Activated T-cell treated with anti-CD3 and anti-CD28 coated beads for 1 hour (primary cell): ENCODE measurements at places on chromosomes 16 and 17.

GRCh38 chr17:51419476-51419875 is 159.1 kb downstream of the UTP18 start:
- DNase-seq: no peak

GRCh38 chr17:55177159-55177854 is 87.5 kb upstream of the HLF start:
- no peak for DNase-seq

GRCh38 chr17:80786470-80786869 is 205.2 kb upstream of the CHMP6 start:
- no peak for DNase-seq

DNA sequence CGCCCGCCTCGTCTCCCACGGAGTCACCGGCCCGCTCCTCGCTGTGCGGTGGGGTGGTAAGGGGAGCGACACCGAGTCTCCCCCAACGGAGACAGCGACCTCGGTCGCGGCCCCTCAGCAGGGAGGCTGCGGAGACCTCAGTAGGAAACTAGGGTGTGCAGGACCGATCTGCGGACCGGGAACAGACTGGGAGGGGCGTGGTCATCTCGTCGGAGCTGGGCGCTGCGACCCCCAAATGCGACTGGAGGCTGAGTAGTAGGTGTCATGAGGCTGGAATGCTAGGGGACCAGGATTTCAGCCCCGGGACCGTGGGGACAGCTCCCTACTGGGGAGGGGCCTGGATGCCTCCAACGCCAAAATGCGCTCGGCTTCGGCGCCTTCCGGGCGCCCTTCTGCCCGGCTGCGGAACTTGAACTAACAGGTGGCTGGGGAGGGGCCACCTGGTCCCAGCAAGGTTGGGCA is 1.3 kb downstream of the CACNG4 start:
- DNase-seq: no peak

- DNase-seq: no peak
Measured at GRCh38 chr17:42310787-42311215, 22.5 kb downstream of the STAT5A start.

DNA sequence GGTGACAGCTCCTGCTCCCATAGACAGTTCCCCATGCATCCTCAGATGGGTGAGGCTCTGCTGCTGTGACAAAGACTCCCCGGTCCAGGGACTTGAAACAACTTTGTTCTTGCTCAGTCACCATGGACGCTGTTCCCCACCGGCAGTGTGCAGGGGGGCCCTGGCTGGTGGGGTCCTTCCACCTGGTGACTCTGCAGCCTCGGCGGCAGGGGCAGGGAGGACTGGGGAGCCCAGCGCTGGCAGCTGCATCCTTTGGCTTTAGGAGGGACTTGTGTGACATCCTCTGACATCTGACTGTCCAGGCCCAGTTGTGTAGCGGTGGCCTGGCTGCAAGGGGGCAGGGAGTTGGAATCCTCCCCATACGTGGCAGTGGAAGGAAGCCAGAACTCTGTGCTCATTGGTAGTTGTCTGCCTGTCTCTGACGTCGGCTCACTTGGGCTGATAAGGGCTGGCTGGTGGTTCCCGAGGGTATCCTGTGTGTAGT is 107.3 kb downstream of the CMIP start:
- no peak for DNase-seq

- DNase-seq: no peak
Measured at GRCh38 chr17:848402-848801, 66.2 kb downstream of the MRM3 start.

- DNase-seq: peak; percentile 59
Measured at GRCh38 chr17:50956750-50957523, 90.8 kb upstream of the TOB1 start.

DNA sequence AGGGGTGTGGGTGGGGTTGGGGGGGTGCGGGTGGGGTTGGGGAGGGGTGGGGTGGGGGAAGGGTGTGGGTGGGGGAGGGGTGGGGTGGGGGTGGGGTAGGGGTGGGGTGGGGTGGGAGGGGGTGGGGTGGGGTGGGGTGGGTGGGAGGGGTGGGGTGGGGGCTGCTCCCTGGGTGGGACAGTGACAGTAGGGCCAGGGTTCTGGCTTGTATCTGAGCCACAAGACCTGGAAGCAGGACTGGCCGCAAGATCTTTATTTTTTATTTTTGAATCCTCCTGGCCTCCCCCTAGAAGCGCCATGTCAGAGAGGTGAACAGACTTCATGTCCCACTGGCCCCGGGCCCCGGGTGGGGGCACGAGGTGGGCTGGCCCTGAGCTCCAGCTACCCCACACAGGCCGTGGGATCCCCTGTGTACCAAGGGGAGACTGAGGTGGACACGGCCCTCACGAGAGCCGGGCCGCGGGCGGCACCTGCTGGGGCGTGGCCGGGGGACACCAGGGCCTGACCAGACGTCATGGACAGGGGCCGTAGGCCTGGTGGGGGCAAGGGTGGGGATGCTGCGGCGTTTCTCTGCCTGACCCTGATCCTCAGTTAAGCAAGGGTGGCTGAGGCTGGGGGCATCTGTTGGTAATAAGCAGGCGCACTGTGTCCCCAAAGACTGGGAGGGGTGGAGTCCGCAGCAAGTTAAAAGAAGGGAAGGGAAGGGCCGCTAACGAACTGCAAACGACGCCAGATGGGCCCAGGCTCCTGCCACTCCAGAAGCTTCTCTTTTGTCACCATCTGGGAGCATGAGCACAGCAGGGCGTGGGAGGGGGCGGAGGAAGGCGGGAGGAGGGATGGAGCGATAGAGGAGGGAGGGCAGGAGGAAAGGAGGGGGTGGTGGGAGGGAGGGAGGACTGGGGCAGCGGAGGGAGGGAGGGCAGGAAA is 22.3 kb upstream of the PABPN1L start:
- no peak for DNase-seq

DNA sequence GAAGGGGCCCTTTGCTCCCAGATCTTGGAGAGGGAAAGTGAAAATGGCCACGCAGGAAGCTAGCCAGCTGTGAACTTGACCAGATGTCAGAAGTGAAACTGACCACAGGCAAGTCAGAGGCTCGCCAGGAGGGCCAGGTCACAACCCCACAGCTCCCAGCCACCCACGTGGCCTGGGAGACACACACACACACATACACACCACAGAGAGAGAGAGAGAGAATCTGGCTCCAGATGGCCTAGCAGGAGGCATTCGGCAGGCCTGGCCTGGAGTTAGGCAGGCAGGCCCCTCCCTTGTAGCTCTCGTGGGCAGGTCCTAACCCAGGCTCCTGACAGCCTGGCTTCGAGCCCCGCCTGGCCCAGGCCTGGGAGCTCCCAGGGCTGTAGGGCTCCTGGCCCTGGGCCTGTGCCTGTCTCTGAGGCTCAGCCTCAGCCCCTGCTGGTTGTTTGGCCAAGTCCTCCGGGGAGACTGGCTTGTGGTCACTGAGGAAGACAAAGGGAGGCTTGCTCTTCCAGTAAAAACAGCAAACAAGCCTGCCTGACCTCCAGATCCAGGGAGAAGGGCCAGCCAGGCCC is 20.2 kb downstream of the NGFR start:
- DNase-seq: no peak

DNA sequence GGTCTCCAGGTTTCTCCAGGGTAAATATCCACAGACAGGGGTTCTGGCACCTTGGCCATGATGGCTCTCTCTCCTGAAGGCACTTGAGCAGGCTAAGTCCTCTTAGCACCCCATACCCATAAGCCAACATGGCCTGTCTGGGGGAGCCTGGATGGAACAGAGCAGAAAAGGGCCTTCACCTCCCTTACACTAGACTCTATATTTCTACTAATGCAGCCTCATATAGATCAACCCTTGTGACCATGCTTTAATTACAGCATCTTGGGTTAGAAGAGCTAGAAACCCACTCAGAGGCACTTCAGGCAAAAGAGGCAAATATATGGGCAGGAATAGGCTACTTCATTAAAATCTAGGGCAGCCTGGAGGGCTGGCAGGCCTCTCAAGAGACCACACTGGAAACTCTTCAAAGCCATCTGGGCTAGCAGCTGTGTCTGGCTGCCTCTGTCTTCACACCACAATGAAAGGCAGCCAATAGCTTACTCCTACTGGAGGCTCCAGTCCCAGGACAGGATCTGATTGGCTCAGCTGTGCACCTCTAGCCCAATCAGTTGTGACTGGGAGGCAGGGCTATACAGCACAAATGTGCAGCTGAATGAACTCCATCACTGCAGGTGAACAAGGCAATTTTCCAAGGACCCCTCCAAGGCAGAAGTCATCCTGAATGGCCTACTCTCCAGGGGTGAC is 4.7 kb upstream of the CDT1 start:
- no peak for DNase-seq

DNA sequence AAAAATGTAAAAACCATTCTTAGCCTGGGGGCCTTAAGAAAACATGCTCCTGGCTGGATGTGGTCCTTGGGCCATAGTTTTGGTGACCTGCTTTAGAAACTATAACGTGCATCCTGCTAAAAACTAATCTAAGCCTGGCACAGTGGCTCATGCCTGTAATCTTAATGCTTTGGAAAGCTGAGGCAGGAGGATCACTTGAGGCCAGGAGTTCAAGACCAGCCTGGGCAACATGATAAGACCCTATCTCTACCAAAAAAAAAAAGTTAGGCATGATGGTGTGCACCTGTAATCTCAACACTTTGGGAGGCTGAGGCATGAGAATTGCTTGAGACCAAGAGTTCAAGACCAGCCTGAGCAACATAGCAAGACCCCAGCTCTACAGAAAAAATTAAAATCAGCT is 183.8 kb upstream of the CHMP6 start:
- no peak for DNase-seq

DNA sequence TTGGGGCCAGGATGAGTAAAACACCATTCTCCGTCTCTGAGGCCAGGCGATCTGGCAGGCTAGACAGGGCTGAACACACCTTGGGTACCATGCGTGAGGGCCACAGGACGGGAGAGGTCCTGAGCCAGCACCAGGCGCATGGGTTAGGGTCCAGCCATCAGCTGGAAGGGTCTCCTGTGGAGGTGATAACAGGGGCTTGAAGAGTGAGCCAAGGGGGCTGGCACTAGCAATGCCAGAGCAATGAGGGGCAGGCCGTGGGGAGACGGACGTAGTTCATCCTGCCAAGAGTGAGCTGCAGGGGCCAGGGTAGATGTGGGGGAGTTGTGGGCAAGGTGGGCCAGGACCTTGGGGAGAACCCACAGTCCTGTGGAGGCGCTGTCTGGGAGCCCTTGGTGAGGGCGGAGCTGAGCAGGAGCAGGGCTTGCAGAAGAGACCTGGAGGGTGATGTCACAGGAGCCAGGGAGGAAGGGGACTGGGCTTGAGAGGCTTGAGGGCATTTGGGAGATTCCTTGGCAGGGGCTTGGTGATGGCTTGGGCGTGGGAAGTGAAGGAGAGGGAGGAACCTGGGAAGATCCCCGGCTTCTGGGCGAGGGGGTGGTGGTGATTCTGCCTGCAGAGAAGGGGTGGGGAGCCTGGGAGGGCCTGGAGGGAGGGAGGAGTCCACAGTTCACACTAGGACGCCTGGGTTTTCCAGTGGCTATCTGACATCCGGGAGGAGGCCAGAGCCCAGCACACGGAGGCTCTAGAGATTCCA is 6.3 kb upstream of the NPTX1 start:
- DNase-seq: no peak

- DNase-seq: no peak
Measured at GRCh38 chr16:6861815-6862477, 470.7 kb upstream of the RBFOX1 start.

GRCh38 chr16:10907757-10908045 is 30.7 kb downstream of the CIITA start:
- no peak for DNase-seq

- DNase-seq: peak; percentile 41
Measured at GRCh38 chr16:30902029-30902972, 5.9 kb downstream of the CTF1 start.

DNA sequence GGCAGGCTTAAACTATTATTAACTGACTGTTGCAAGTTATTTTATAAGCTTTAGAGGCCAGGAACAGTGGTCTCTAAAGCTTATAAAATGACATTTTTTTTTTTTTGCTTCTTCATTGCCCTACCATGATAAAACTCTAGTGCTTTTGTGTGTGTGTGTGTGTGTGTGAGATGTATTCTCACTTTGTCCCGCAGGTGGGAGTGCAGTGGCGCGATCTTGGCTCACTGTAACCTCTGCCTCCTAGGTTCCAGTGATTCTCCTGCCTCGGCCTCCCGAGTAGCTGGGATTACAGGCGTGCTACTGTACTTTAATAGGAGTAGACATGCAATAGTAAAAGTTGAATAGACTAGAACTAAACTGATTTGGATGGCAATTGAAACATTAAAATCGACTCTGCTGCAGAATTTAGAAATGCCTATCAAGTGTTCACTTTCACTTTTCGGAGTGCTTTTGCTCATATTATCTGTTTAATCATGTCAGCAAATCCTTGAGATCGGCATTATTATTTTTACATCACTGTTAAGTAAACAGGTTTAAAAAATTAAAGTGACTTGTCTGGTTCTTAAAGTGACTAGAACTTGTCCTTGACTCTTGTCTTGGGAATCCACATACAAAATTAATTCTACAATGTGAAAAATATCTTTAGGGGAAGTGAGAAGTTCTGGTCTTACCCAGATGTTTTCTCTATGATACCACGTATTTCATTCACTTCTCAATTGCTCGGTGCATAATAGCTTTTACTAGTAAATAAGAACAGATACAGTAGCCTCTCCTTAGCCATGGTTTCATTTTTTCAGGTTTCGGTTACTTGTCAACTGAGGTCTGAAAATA is 8.4 kb upstream of the PCTP start:
- DNase-seq: no peak

DNA sequence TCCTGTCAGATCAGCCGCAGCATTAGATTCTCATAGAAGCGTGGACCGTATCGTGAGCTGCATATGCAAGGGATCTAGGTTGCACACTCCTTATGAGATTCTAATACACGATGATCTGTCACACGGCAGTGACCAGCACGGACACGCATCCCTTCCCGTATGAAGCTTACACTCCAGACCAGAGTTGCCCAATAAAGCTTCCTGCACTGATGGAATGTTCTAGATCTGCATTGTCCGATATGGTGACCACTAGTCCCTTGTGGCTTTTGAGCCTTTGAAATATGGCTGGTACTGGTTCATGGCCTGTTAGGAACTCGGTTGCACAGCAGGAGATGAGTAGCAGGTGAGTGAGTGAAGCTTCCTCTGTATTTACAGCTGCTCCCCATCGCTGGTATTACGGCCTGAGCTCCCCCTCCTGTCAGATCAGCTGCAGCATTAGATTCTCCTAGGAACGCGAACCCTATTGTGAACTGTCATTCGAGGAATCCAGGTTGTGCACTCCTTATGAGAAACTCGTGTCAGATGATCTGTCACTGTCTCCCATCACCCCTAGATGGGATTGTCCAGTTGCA is 49.8 kb upstream of the ZCCHC14 start:
- no peak for DNase-seq

- no peak for DNase-seq
Measured at GRCh38 chr17:17216236-17216635, 10.1 kb upstream of the PLD6 start.

- DNase-seq: no peak
Measured at GRCh38 chr16:58815181-58815888, 81.2 kb upstream of the GOT2 start.

DNA sequence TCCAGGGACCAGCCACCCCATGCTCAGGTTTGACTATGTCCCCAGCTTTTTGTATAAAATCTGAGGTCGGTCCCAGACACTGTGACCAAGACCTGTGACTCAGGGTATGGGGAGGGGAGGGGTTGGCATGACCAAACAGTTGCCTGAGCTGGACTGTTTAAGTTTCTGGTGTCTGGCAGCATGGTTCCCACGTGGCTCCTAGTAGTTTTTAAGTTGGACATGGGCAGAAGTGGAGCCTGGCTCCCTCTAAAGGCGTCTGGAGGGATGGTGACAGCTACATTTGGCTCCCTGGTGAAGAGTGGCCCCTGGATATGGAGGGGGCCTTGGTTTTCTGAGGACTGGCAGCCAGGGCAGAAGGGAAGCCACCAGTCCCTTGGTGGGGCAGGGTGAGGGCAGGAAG is 7.9 kb downstream of the SMCR8 start:
- DNase-seq: no peak
